ENCODE measurements at places on chromosomes 1 and 21.
A peak's percentile ranks its signal among the peaks of the same experiment; 100 is the strongest.

DNA sequence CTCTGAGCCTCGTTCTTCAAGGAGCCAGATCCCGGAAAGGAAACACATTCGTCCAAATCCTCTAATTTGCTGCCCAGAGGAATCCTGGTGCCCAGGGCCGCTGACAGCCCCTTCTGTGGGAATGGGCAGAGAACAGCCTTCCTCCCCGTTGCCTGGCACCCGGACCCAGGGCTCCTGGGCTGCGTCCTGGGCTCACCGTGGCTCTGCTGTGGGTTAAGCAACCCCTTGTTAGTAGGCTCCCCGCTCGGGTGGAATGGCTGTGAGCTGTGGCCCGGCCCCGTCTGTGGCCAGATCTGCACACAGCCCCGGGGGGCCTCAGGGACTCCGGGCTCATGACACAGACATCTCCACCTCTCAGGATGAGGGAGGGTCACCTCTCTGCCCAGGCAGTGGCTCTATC is 122.9 kb upstream of the ARHGEF16 start:
- DNase-seq: no peak

DNA sequence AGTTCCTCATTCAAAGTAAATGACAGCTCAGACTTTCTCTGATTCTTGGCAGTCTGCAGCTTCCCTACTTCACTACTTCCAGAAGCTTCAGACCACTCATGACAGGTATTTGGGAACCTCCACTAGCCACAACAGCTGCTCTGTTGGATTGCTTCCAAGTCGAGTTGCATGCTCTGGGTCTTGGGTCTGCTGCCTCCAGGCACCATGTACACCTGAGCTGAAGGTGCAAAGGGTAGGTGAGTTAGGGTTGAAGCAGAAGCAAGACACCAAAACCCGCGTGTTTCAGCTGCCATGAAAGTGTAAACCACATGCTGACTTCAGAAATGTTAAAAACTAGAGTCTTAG is 62.7 kb downstream of the ZNF684 start:
- no peak for DNase-seq

GRCh38 chr1:39671433-39671792 is 494 bp downstream of the NT5C1A start:
- no peak for DNase-seq

GRCh38 chr1:207304710-207305488 is 16.6 kb upstream of the CD55 start:
- DNase-seq: no peak

DNA sequence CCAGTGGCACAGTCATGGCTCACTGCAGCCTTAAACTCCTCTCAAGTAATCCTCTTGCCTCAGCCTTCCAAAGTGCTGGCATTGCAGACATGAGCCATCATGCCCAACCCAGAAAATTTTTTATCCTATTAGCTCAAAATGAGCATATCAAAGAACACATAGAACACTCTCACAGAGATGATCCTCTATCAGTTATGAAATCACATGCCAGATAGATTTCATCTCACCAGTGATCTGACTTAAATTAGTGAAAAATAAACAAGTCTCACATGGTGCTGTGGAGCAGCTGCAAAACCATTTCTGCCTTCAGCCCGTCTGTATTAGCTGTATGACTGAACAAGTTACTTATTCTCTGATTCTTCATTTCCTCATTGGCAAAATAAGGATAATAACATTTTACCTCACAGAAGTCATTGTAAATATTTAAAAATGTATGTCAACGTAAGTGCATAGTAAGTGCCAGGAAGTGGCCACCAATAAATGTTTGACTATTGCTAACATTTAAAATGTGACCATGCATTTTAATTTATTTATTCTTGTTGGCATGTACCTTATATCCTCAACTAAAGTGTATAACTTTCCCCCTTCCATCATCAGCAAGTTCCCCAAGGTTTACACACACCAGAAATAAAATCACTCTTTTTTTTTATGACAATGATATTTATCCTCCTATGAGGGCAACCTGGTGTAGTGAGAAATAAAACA is 29.0 kb upstream of the SLC19A2 start:
- no peak for DNase-seq

GRCh38 chr1:160206036-160206389 is 829 bp downstream of the PEA15 start:
- DNase-seq: no peak

DNA sequence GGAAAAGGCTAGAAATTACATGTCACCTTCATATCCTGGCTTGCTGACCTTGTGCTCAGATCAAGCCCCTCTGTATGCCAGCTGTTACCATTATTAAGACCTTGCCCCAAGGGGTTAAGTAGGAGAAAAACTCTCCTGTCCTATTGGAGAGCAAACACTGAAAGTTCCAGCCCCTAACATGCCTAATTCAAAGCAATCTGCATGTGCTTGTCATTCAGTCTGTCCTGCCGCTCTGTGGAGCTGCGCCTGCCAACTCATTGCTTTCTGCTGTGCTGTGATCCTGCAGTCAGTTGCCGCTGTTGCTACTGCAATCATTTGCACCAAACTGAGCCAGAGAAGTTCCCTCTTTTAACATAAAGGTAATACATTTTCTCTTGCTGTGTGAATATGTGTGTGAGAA is 113.4 kb downstream of the DISP1 start:
- no peak for DNase-seq

GRCh38 chr1:81032374-81032773 is 768.4 kb upstream of the ADGRL2 start:
- DNase-seq: no peak

DNA sequence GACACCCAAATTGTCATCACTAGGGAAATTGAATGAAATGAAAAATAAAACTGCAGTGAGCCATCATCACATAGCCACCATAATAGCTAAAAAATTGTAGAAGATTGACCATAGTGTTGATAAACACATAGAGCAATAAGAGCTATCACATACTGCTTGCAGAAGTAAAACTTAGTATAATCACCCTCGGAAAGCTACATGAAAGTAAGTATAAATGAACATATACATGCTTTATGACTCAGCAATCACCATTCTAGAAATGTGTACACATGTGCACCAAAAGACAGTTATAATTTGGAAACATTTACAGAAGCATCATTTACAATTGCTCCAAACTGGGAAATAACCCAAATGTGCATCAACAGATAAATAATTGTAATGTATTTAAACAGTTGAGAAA is 153.1 kb upstream of the LRRC7 start:
- DNase-seq: no peak

GRCh38 chr1:203672346-203672745 is 45.7 kb downstream of the ATP2B4 start:
- DNase-seq: no peak

DNA sequence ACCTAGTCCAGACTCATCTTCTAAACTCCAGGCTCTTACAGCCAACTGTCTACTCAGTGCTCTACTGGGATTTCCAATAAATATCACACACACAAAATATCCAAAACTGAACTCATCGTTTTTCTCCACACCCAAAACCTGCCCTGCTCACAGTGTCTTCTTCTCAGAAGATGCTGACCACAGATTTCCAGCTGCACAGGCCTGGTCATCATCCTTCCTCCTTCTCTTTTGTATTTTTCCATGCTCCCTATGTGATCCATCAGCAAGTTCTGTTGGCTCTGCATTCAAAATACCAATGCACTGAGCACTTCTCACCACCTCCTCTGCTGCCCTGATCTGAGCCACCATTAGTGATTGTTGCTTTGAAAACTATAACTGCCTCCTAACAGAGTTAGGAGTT is 159.5 kb upstream of the KAZN start:
- DNase-seq: peak; percentile 32

DNA sequence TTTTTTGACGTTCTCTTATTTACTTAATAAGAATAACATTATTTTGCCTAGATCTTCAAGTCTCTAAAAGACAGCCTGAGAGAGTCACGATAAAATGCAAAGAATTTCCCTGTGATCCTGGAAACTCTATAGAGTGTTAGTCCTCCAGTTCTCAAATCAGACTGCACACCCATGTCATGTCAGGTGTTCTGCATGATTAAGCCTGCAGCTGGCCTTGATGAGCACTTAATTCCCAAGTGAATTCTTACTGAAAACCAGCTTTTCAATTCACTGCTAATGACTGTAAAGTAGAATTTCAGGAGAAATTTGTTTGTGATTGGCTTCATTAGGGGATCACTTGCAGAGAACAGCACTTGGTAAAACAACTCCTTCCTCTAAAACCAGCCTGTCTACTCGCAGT is 41.9 kb downstream of the CHML start:
- no peak for DNase-seq

DNA sequence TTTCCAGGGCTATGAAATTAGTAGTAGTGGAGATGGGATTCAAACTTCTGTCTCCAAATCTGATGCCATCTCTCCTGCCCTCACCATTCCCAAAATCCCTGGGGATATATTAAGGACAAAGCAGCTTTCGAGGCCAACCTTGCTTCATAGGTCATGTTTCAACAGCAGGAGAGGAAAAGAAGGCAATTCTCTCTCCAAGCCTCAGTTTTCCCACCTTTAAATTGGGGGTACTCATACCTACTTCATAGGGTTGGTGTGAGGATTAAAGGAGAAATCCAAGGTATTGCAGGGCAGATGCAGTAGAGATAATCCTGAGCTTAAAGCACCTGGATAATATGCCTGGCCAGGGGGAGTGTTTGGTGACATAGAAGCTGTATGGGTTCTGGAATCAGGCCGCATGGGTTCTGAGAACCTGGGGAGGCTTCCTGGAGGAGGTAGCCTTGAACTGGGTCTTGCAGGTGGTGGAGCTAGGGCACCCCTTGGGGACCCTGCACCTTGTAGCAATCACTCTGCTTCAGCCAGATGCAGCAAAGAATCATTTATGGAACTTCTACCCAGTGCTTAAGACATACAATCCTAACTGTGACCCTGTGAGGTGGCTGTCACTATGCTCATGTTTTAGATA is 10.7 kb upstream of the IFFO2 start:
- DNase-seq: no peak

- DNase-seq: no peak
Measured at GRCh38 chr21:26800001-26800400, 45.2 kb downstream of the ADAMTS1 start.

DNA sequence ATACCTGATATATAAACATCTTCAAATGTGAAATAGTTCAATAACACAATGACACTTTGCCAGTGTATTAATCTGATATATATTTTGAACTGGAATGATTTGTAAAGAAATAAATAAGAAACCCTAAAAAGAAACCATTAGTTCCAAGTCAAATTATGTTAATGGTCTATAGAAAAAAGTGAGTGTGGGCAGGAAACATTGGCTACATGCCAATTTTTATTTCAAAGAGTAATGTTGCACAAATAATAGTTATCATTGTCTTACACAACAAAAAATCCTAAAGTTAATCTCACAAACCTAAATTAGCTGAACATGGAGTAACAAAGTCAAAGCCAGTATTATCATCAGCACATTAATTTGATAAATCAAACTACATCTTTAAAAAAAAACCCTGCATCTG is 37.9 kb upstream of the BATF3 start:
- DNase-seq: no peak

DNA sequence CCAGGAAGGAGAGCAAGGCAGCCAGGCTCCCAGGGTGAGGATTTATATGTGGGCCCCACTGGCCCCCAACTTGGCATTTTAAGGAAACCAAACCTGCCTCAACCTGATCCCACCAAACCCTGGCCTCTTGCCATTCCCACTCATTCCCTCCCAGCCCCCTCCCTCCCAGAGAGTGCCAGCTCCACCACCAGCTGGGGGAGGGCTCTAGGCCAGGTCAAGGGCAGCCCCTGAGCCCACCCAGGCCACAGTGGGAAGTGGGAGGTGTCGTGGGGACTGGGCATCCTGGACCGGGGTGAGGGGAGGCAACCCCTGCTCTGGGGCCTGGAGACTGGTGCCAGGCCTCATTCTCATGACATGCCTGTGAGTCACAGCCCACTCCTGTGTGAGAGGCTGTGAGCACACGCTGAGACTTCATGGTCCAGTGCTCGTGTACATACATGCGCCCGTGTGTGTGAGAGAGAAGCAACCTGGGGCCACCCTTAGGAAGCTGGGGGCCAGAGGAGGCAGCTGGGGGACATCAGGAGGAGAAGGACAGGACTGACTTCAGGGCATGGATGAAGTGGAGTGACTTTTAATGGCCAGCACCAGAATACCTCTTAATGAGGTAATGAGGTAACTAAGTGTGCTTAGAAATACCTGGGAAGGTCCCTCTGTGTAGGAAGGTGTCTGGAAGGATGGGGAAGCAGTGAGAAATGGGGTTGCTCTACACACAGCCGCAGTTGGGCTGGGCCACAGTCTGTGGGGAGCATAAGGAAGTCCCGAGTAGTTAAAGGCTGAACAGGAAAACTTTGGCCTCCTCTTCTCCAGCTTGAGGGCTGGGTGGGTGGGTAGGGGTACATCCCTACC is at the start of gene S100A2:
S100A2 (minus strand) TSS at position 316 of the 846 bp plus-strand sequence. CDS start 1,967 bp downstream, outside the sequence.
- DNase-seq: peak; percentile 90

GRCh38 chr1:7717748-7718368 is 53.2 kb upstream of the VAMP3 start:
- DNase-seq: no peak

GRCh38 chr1:70767377-70767776 is 280.2 kb downstream of the PTGER3 start:
- DNase-seq: peak; percentile 52

- no peak for DNase-seq
Measured at GRCh38 chr1:41546833-41547135, 62.3 kb upstream of the EDN2 start.

- no peak for DNase-seq
Measured at GRCh38 chr1:82139751-82140468, 339.2 kb downstream of the ADGRL2 start.

DNA sequence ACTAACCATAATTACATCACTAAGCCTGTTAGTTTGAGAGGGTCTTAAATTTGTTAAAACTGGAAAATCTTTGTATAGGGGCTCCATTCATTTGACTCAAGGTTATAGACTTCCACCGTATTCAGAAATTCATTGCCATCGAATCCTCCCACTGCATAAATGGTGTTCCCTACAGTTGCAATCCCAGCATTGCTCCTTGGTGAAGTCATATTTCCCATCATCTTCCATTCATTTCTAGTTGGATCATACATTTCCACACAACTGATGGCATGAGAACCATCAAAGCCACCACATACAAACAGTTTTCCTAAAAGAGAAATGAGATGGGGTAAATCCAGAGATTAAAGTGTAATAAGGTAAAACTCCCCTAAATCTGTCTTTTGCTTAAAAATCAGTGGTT is 19.1 kb downstream of the IVNS1ABP start:
- no peak for DNase-seq

GRCh38 chr1:54390655-54391054 is 15.5 kb downstream of the SSBP3 start:
- peak; percentile 21 for DNase-seq

DNA sequence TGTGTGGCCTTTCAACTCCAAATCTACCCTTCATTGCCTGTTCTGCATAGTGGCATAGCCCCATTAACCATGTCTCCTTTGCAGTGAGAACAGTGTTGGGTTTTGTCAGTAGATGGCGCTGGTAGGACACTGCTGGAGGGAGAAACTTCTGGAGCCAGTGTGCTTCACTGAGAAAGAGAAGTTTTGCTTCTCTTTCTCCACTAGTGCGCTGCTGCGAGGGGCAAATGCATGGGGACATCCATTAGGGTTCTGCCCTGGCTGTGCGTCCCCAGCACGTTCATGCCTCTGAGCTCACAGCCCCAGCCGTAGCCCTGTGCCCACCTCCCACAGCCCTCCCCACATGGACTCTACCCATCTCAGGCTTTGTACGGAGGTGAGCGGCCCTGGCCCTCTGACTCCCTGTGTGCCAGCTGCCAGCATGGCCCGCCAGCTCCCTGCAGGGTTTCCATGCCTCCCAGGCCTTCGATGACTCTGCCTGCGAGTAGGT is 53.1 kb downstream of the RIMS3 start:
- peak; percentile 51 for DNase-seq
